Brain (organoid and tissue), 16 donors: ENCODE measurements at places on chromosomes 7 and 10.

GRCh38 chr7:112232212-112232978 is 25.9 kb downstream of the ZNF277 start:
- no peak for DNase-seq

- DNase-seq = no peak
Observed at GRCh38 chr7:41745451-41745850, 42.6 kb upstream of the INHBA start.

- DNase-seq = no peak
Observed at GRCh38 chr10:79333513-79333912, 13.8 kb upstream of the PPIF start.

- peak; percentile 65 for DNase-seq
Observed at GRCh38 chr7:46352004-46352954, 431.2 kb upstream of the IGFBP3 start.

DNA sequence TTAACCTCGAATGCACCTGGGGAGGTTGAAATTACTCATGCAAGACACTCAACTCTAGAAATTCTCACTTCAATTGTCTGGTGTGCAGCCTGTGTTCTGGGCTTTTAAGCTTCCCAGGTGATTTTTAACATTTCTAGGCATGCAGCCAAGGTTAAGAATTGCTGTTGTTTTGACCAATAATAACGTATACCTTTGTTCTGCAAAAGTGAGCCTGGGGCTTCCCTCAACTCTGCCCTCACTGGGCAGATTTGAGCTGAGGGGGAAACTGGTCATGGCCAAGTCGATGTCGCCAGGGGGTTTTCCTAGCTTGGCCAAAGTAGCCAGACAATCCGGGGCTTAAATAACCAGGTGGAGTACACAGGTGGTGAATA is 568 bp downstream of the PRSS2 start:
- DNase-seq = no peak

DNA sequence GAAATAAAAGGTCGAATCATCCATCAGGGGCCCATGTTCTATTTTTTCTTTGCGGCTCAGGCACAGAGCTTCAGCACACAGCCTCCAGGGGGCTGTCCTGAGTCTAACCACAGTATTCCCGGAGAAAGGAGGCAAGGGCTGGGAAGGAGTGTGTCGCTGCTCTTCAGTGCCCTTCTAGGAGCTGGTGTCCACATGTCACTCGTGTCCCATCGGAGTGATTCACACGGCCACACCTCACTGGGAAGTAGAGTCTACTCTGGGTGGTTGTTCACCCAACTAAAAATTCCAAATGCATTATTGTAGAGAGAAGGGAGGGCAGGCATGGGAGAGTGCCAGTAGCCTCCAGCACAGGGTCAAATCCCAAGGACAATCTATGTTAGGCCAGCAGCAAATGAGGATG is 114.8 kb upstream of the LANCL2 start:
- no peak for DNase-seq

DNA sequence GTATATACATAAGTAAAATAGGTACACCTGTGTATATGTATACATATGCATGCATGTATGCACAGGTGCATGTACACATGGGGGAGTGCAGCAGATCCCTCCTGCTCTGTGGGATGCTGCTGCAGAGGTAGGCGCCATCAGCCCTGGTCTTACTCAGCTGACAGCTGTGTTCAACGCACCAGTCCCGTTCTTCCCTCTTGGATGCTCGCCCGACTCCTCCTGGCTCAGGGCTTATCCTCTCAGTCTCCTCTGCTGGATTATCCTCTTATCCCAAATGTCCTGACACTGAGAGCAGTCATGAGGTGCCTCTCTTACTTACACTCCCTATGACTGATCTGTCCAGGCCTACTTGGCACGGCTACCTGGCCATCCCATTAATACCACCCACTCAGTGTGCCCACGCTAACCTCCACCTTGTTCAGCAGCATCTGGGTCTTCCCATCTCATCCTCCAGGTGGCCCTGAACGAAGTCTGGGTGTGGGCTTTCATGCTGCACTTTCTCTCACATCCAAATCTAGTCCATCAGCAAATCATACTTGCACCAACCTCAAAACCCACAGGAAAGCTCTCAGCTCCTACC is 357.1 kb downstream of the TCERG1L start:
- no peak for DNase-seq

DNA sequence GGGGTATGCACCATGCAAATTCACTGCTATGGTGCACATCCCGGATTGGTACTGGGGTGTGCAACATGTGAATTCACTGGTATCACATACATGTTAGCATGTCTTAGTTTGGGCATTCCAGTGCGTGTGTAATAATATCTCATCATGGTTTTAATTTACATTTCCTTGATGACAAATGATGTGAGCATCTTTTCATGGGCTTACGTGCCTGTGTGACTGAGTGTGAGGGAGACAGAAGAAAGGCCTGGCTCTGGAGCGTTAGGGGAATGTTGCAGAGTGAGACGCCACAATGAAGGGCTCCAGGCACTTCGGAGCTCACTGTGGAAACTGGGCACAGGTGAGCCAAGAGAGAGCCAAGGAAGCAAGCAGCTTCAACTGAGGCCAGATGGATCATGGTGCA is 162.6 kb downstream of the UBE2H start:
- DNase-seq = no peak

GRCh38 chr10:78957471-78958039 is 111.2 kb upstream of the ZMIZ1 start:
- DNase-seq = no peak

GRCh38 chr7:96710544-96710943 is 898 bp upstream of the SEM1 start:
- DNase-seq = no peak

GRCh38 chr7:39550411-39550810 is 15.8 kb upstream of the YAE1 start:
- DNase-seq = peak; percentile 95

DNA sequence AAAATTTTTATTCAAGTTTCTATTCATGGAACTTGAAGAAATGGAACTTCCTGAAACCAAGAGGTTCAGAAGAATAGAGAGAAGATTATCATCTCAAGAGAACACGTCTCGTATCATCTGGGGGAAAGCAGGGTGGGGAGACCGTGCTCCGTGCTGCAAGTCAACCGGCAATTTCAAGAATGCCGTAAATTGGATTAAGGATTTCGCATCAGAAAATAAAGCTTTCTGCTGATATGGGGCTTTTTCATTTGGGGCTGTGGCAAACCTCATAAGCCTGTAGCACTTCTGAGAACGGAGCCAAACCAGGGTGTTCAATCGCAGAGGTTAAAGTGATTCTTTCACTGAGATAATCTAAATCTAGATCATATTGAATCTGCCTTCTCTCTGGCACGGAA is 150.1 kb upstream of the NPS start:
- no peak for DNase-seq

DNA sequence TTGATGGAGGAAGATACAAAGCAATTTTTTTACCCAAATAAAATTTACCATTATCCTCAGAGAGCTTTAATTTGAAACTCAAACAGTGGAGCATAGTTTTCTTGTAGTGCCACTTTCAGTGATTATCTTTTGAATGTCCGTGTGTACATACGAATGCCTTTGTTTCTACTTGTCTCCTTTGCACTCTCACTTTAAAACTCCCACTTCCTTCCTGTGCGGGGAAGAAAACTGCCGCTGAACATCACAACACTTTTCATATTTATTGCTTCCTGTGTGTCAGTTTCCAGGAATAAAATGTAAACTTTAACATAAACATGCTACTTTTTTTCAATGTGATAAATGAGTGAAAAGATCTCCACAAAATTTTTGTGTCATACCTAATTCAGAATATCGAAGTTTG is 102.4 kb downstream of the SEMA3A start:
- DNase-seq = no peak

GRCh38 chr10:102247734-102248133 is 2.4 kb downstream of the GBF1 start:
- DNase-seq = no peak

GRCh38 chr7:7533831-7534430 is 1.7 kb downstream of the COL28A1 start:
- DNase-seq = no peak

DNA sequence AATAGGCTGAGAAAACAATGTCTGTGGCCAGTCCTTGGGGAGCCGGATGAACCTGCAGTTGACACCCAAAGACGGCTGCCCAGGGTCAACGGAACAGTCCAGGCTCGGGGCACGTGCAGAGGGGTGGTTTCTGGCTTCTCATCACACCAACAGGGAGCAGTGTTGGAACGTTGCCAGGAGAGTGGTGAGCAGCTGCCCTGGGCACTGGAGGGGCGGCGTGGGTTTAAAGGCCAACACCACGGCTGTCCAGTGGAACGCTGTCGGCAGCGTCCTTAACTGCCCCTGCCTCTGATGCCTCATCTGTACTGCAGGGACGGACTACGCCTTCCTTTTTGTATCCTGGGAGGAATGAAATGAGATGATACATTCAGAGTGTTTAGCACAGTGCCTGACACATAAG is 19.8 kb downstream of the JCAD start:
- DNase-seq = no peak

DNA sequence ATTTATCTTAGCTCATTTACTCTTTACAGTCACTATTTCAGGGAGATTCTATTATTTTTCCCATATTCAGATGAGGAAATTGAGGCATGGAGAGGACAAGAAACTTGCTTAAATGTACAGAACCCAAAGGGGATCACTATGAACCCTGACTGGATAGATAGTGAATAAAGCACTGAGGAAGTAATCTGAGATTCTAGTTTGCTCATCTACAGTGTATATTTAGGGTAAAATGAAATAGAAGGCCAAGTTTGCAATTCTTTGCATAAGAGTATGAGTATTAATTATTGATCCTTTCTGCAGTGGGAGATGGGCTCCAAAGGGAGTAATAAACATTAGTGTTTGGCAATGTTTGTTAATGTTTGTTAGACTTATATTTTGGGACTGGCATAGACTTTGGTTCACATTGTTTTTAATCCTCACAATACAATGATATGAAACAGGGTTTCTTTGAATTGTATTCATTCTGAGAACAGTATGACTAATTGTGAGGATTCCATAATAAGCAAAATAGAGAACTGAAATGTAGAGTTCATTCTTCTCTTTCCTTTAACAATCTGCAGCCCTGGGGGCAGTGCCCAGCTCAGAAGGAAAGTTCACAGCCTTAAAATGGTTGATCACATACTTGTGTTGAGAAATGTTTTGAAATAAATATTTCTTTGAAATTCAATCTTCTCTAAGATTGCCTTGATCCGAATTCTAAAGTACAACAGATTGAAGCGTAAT is 131.0 kb upstream of the ZNF804B start:
- DNase-seq = no peak

- no peak for DNase-seq
Observed at GRCh38 chr7:135536150-135536549, 21.6 kb upstream of the NUP205 start.

DNA sequence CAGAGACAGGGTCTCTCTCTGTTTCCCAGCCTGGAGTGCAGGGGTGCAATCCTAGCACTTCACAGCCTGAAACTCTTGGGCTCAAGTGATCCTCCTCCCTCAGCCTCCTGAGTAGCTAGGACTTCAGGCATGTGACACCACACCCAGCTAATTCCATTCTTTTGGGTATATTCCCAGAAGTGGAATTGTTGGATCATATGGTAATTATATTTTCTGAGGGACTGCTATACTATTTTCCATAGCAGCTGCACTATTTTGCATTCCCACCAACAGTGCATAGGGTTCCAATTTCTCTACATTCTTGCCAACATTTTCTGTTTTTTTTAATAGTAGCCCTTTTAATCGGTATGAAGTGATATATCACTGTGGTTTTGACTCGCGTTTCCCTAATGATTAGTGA is 30.0 kb upstream of the RAB11FIP2 start:
- no peak for DNase-seq

GRCh38 chr10:21315645-21316220 is 209.7 kb downstream of the SKIDA1 start:
- DNase-seq = peak; percentile 62

DNA sequence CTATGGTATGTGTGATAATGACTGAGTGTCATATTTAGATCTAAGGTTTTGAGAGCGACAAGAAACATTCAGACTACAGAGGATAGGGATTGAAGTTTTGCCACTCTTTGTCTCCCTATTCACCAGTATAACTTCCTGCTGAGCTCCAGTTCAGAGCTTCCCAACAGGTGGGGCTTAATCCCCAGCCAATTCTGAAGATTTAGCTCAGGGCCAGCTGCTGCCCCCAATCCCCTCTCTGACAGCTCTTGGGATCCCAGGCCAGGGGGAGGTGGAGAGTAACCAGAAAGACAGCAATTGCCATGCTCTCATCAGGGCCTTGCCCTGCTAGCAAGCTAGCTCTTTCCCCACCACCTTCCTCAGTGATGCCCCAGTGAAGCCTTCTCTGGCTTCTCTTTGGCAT is 57.8 kb downstream of the TRIL start:
- DNase-seq = peak; percentile 79

GRCh38 chr10:28120795-28121194 is 121.9 kb upstream of the ODAD2 start:
- no peak for DNase-seq
